IMR-90 (cell line): ENCODE measurements at places on chromosomes 6 and 20.

DNA sequence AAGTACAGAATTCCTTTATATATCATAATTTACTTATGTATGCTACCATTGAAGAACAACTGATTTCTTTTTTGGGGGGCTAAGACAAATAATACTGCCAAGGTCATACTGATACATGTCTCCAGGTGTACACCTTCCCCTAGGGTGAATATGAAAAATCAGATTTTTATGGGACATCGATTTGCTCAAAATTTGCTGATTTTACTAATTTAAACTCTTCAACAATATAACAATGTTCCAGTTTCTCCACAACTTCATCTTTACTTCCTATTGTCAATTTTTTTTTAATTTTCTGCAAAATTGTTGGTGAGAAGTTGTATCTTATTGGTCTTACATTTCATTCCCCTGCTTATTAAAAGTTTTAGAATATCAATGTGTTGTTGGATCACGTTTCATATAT is 495.4 kb upstream of the MANEA start:
- DNase-seq: no peak

DNA sequence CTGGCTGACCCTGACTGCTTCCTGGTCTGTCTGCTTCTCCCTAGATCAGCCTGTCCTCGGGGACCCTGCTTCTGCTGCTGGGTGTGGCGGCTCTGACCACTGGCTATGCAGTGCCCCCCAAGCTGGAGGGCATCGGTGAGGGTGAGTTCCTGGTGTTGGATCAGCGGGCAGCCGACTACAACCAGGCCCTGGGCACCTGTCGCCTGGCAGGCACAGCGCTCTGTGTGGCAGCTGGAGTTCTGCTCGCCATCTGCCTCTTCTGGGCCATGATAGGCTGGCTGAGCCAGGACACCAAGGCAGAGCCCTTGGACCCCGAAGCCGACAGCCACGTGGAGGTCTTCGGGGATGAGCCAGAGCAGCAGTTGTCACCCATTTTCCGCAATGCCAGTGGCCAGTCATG is 6.3 kb downstream of the NRSN2 start:
- DNase-seq: no peak

- no peak for DNase-seq
These were observed 17.5 kb upstream of the CHRNA4 start for GRCh38 chr20:63378626-63379025.

- peak; percentile 31 for DNase-seq
These were observed 94.0 kb downstream of the ADGRG6 start for GRCh38 chr6:142395768-142396231.

GRCh38 chr6:158817728-158818580 is 1.2 kb downstream of the EZR start:
- DNase-seq: peak; percentile 70
